Skin of body (tissue), 3 donors: ENCODE measurements at places on chromosomes 6 and 20. TPM values are rescaled to one million over a fixed set of nuclear protein-coding genes. Genes with fewer than 3 reads are reported as not detected.
A peak's percentile ranks its signal among the peaks of the same experiment; 100 is the strongest.

GRCh38 chr6:22471746-22472145 is 97.6 kb upstream of the HDGFL1 start:
- DNase-seq, result no peak

- no peak for DNase-seq
Observed at GRCh38 chr6:36023996-36024795, at the start of gene SLC26A8. Gene SLC26A8 (minus strand): TSS chr6:36024641. CDS start chr6:36019707, 4,934 bp downstream.

DNA sequence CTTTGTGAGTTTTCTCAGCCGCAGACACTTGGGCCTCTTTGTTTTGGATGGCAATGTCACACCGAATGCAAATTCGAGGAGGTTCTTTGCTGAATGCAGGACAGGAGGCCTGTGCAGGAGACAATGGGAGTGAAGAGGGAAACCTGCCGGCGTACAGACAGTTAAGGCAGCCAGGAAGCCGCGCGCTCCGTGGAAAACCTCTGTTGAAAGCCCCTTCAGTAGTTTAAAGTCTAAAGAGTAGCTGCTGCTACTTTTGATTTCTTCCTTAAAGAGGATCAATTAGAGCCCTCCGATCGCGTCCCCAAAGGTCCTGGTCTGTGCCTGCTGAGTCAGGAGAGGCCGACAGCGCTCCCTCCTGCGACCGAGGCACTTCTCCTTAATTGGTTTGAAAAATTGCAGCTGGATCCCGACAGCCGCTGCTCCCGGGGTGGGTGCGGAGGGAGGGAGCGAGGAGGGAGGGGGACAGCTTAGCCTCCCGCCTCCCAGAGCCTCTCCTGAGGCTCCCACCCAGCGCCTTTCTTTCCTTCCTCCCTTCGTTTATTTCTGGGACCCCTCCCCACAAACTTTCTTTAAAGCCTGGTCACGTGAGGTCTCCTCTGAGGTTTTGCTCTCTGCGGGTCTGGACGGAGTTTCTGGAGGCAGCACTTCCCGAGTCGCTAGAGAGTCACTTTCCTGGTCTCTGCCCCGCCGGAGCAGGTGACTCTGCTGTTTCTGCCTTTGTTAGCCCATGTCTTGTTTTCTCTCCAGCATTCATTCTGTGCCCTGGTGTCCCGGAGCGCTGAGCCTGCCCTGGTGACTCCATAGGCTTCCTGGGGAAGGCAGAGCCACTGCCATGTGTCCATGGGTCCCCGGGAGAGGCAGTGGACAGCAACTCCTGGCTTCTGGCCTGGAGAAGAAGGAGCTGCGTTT is 22.3 kb upstream of the RPP40 start:
- DNase-seq, result peak; percentile 38

DNA sequence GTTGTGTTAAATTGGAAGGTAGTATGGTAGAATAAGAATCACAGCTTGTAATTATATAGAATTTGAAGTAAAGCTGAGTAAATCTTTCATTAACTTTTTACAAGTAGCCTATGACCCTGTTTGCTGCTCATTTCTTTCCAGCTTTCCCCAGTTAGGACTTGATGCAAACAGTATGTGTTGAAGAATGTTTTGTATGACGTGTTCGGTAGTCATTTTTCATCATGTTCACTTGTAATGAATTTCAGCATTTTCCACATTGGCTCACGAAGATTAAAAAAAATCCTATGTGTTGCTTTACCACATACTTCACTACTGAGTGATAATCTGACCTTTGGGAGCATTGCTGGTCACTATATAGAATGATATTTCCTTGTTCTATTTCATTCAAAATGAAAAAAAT is 162.4 kb downstream of the CDKAL1 start:
- peak; percentile 23 for DNase-seq

GRCh38 chr6:155939253-155939652 is 483.6 kb upstream of the NOX3 start:
- no peak for DNase-seq

DNA sequence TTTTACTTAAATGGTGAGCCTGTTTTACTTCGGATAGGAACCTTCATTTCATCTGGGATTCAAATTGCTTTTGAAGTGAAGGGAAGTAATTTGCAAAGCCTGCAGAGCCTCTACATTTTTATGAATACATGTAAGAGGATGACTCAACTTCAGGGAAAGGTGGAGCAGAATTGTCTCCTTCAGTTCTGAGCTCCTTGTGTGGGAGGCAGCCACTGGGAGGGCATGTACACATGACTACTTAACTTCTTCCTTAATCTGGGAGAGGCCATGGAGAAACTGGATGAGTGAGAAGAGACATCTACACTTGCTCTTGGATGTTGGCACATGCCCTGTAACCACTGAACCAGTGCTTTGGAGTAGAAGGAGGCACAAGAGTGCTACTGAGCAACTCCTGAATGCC is 145.1 kb upstream of the NRSN1 start:
- no peak for DNase-seq

The FOXA2 gene
- not detected for total RNA-seq

The PKIB gene
- 4.4 TPM for total RNA-seq

The FAM184A gene
- total RNA-seq, result 3.7 TPM

The CLPSL2 gene
- total RNA-seq, result not detected

- DNase-seq, result no peak
Observed at GRCh38 chr6:152261179-152261578, 376.0 kb downstream of the SYNE1 start.

The TSPO2 gene
- 0.79 TPM for total RNA-seq

The POM121L2 gene
- total RNA-seq, result not detected

GRCh38 chr6:123745895-123746294 is 57.8 kb upstream of the NKAIN2 start:
- no peak for DNase-seq

DNA sequence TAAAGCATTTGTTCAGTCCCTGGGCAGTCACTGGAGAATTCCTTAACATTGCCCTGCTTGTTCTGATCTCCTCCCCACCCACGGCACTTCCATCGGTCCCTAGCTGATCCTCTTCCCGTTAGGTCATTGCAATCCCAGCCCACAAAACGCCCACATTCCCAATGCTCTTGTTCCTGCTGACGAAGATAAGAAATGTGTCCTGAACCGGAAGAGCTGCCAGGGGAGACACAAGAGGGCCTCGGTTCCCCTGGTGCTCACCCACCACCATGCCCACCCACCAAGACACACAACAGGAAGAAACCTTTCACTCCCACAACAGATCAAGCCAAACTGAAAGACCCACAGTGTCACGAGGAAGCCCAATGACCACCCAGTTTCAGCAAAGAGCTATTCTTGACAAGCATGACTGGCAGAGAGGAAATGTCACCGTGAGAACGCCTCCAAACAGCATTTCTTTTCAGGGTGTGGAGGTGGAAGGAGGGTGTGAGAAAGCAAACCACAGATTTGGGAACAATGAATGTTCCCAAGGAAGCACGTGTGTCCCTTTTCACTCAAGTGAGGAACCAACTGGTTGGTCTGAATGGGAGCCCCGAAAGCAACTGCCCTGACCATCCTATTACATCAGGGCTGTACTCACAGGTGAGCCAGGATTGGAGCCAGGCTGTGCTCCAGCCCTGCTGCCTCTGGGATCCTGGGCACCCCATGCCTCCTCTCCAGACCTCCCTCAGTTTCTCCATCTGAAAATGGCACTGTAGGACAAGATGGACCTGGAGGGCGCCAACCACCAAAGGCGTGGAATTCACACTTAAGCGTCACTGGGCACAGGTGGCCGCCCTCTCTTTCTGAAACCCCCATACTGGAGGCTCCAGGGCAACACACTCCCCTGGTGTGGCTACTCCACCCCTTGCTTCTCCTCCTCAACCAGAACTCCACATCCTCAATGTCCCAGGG is 97.5 kb downstream of the ZMYND8 start:
- DNase-seq, result no peak

The TAP1 gene
- total RNA-seq, result 17.4 TPM

The CTCFL gene
- 0.10 TPM for total RNA-seq

DNA sequence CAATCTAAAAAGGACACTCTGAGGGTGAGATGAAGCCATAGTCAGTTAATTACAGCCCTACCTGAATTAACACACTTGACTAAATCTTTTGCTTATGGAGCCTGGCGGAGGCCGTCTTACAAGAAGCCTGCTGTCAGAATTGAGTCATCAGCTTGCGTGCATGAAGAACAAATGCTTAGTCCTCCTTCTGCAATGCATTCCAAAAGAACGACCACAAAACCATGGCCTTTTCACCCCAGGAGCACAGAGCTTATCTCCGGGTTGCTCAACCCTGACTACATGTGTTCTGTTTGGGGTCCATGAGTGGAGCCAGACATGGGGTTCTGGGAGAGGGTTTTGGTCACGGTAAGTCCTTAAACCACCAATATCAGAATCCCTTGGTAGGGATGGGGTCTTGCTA is 318.1 kb downstream of the CLIC5 start:
- DNase-seq, result no peak

DNA sequence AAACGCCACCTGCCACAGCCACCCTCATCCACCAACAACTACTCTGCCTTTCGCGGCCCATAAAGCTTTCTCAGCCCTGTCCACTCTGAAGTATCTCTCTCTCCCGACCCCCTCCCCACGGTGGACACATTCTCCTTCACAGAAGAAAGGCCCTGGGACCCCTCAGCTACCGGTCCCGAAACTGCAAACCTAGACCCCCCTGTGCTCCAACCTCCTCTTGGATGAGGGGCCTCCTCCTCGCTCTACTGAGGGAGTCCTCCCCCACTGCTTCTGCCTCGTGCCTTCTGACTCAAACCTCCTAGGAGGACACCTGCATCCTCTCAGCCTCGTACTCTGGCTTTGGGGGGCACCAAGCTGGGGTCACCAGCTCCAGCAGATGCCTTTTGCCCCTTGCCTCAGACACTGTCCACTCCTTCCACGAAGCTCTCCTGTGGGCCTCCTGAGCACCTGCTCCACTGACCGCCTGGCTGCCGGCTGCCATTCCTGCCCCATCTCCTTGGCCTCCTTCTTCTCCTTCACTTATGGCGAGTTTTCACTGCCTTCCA is 24.9 kb downstream of the RNASET2 start:
- no peak for DNase-seq

DNA sequence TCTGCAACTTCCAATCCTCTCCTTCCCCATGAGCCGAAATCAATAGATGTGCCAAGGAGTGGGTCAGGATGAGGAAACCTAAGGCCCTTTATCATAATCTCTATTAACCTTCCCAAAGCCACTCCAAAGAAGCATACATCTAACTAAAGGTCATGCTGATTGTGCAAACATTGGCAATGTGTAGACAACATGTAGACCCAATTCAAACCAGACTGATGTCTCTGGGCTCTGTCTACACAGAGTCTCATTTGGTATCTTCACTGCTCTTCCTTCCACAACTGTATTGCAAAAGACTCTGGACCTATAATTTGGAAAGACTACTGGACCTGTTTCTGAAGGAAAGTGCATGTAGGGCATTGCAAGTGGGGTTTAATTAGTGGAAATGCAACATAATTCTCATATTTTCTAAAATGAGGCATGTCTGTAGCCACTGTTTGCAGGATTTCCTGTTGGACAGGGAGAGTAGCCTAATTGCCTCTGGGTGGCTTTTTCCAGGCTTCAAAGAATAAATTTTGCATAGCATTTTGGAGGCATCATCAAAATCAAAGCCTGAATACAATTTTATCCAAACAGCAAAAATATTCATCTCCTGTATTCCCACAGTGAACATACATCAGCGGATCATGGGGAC is 35.0 kb upstream of the MLIP start:
- DNase-seq, result no peak

DNA sequence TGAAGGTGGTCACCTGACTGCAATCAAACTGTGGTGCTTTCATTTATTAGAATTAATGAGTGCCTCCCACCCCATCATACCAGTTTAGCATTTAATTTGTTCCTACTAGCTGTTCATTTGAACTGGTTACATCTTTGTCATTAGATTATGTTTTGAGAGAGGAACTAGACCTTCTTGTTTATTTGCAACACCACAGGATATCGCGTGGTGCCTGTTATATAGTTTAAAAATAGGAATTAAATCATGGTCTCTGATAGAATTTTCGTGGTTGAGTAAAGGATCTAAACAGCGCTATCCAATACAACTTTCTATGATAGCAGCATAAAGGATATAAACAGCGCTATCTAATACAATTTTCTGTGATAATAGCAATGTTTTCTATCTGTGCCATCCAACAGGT is 2.8 kb downstream of the RPRD1B start:
- no peak for DNase-seq

DNA sequence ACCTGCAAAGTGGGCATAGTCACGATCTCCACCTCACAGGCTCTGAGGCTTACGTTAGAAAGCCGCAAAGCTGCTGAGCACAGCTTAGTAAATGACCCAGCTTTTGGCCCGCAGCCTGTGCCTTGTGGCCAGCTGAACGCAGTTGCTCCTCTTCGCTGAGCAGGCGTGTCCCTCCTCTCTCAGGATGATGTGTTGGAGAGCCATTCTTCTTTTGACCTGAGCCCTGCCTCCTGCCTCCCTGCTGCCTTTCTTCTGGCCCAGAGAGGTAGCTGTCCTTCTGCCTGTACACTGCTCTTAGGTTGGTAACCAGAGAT is 47.6 kb upstream of the MYL9 start:
- no peak for DNase-seq

DNA sequence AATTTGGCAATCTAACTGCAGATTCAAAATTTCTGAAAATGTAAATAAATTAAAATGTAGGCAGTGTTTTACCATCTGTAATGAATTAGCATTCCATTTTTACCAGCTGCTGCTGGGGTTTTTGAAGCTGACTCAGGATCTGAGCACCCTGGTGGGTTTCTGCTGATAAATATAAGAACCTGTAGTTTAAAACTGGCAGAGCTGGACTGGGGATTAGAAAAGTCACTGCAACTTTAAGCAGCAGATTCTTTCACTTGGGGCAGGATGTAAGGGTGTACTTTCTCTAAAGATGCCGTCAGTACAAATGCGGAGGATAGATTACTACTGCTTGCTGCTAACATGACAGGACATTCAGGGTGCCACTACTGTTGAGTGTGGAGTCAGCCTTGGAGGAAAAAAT is 341.8 kb downstream of the CDKAL1 start:
- DNase-seq, result no peak

The DEFB115 gene
- total RNA-seq, result not detected

The ZDHHC14 gene
- 5.5 TPM for total RNA-seq

GRCh38 chr6:113903666-113904330 is 46.7 kb downstream of the MARCKS start:
- DNase-seq, result peak; percentile 47

DNA sequence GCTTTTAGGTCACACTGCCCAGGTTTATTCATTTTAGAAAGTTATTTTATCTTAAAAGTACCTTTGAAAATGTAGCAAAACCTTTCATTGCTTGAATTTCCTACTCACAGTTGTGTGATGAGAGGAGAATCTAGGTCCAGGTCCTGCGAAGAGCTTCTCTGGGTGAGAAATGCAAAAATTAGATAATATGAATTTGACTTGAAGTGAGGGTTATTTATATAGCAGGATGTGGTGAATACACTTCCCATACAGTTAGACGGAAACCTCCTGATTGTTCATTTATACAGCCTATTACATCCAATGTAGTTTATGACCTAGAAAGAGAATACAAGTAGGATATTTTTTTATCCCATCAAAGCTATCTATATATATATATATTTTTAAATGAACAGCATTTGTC is 30.5 kb downstream of the CDKAL1 start:
- no peak for DNase-seq

The WFDC12 gene
- 1.1 TPM for total RNA-seq

GRCh38 chr6:118558464-118559217 is 10.5 kb downstream of the PLN start:
- no peak for DNase-seq
